ENCODE measurements at places on chromosomes 1 and 21. TPM values are rescaled to one million over a fixed set of nuclear protein-coding genes. Genes with fewer than 3 reads are reported as not detected.

C1orf185 gene
- total RNA-seq: not detected

IL10 gene
- total RNA-seq: not detected

TPTE gene
- total RNA-seq: not detected

GPR3 gene
- 0.89 TPM for total RNA-seq

LIN9 gene
- 1.8 TPM for total RNA-seq

CYP4A22 gene
- not detected for total RNA-seq

ITLN1 gene
- not detected for total RNA-seq

NTNG1 gene
- total RNA-seq: 2.2 TPM

SLC45A3 gene
- 4.8 TPM for total RNA-seq

OR10Z1 gene
- total RNA-seq: not detected

TMEM269 gene
- not detected for total RNA-seq

SFN gene
- total RNA-seq: 0.14 TPM

TSPAN1 gene
- not detected for total RNA-seq

SLC1A7 gene
- total RNA-seq: not detected

ACTL8 gene
- total RNA-seq: under 0.01 TPM

MYOM3 gene
- total RNA-seq: 0.18 TPM
